Stimulated activated CD4-positive, alpha-beta T cell treated with anti-CD3 and anti-CD28 coated beads, Interleukin-1b, Interleukin-23, amount 100 ng/mL, for 1 hour (primary cell): ENCODE measurements at places on chromosomes 7 and 10.

DNA sequence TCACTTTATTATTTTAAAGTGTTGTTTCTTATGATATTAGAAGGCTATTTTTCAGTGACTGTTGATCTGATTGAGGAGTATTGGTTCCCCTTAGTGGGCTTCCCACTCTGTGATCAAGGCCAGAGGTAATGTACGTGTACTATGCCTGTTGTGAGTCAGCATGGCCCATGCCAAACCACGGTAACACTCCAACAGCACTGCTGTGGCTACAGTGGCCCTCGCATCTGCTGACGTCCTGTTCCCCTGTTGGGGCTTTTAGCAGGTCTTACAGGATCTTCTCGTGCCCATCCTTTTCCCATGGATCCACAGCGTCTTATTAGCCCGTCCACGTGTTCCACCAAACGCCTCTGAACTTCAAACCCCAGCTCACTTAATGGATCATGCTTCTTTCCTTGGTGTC is 964.6 kb upstream of the CELF2 start:
- no peak for DNase-seq

DNA sequence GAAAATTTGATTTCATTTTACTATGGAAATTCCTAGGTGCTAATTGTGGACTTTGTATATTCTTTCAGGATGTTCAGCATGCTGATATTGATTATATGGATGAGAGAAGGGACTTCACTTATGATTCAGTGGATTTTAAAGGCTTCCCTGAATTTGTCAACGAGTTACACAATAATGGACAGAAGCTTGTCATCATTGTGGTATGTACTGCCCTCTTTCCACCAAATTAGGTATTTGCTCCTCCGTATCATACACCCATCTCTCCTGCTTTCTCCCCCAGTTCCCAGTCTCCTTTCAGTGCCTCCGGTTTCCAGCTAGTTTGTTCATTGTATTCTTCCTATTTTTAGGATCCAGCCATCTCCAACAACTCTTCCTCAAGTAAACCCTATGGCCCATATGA is 34.6 kb downstream of the MGAM start:
- DNase-seq, result no peak

DNA sequence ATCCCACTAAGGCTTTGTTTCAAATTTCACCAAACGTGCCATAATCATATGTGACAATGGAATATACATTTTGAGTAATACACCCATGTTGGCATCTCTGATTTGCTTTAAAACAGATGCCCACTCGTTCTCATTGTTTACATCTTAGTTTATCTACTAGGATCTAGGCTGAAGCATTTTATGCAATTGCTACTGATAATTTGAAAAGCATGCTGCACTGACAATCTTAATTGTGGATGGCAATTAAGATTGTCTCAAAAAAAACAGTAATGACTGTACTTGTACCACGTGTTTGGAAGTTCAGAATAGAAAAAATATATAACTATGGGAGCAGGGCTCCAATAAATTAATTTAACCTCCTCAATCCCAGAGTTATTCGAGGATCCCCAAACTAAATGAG is 136.8 kb downstream of the CRPPA start:
- no peak for DNase-seq

GRCh38 chr7:32564542-32564941 is 69.3 kb downstream of the AVL9 start:
- DNase-seq, result no peak

- DNase-seq, result no peak
Measured at GRCh38 chr7:105839266-105839665, 37.1 kb downstream of the ATXN7L1 start.

DNA sequence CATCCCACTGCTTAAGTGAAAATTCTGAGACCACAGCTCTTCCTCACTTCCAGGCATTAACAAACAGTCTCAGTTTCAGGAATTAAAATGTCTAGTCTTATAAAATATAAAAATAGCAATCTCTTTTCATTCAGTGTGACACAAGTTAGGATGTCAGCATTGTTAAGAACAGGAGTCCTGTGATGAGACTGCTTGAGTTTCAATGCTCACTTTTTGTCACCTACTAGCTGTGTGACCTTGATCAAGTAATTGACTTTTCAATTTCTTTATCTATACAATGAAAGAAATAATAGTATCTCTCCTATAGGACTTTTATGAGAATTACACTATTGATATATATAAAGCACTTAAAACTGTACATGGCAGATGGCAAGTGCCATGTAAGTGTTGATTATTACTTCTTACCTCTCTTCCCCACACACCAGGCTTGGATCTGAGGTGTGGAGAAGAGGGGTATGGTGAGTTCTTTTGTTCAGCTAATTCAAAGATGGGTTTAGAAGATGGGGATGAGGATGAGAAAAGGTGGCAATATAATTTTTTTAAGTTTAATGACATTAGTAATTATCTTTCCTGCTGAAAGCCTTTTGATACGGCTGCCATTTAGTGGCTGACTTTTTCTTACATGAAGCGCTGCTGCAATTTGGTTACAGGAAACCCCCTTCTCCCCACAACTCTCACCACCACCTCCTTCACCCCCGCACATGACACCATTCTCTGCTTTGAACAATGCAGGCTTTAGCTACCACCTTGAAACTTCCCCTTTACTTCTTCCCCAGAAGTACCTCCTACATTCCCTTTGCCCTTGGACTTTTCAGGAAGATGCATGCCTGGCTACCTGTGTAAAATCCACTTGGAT is 20.8 kb upstream of the HYAL4 start:
- no peak for DNase-seq
